Cortex of kidney (tissue), 1 donor: ENCODE measurements at places on chromosomes 7 and 10.

DNA sequence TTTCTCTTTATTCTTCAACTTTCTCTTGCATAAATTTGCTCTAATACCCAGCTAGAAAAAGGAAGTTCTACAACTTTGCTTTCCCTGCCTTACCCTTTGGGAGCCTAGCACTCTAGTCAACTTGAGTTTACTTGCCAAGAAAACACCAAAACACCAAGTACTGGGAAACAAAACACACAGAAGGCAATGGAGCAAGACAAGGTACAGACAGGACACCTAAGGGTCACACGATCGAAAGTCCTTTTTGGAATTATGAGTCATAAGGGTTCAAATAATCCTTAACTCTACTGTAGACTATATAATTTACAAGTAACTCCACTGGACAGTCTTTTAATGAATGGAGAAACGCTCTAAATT is 42.6 kb upstream of the ANAPC16 start:
- DNase-seq = no peak

- no peak for DNase-seq
Observed at GRCh38 chr10:71218046-71218650, 5.8 kb downstream of the UNC5B start.

- DNase-seq = no peak
Observed at GRCh38 chr10:110448682-110449418, 48.9 kb upstream of the DUSP5 start.

DNA sequence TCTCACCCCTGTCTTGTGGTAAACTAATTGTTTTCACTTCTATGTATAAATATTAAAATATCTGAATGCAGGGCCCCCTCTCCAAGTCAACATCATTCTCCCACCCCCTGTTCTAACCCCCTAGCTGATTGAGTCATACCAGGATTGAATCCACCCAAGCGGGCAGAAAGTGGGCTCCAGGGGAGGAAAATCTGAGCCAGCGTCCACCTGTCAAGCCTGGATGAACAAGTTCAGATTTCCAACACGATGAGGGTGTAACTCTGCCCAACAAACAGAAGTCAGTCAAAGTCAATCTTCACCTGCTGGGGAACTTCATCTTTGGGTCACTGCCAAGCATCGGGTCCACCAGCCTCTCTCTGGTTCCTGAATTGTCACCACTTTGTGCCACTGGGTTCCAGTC is 162.9 kb upstream of the CELF2 start:
- DNase-seq = no peak

GRCh38 chr10:103802081-103802480 is 53.3 kb downstream of the SH3PXD2A start:
- DNase-seq = no peak

- DNase-seq = no peak
Observed at GRCh38 chr7:3010161-3010560, 33.5 kb downstream of the CARD11 start.

- no peak for DNase-seq
Observed at GRCh38 chr10:112835944-112836451, 114.0 kb upstream of the TCF7L2 start.

DNA sequence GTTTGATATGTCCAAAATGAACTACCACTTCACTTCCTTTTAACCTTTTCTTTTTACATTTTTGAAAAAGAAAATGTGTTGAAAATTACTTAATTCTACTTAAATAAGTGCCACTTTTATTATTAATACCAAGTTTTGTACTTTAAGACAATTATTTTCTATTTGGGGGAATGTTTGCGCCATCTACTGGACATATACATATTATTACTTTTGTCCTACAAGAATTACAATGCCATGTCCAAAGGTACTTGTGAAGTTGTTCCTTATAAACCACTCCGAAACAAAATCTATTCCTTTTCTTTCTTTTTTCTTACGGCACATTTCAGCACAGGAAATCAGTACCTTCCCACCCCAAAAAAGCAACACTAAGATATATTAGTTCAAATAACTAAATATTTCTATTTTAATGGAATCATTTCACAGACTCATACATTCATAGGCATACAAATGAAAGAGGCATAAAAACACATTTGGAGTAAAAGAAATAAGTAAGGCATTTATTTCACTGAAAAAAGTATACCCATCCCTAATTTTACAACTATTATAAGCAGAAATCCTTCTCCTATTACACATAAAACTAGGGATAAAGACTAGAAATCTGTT is 169.9 kb downstream of the RNF133 start:
- no peak for DNase-seq

DNA sequence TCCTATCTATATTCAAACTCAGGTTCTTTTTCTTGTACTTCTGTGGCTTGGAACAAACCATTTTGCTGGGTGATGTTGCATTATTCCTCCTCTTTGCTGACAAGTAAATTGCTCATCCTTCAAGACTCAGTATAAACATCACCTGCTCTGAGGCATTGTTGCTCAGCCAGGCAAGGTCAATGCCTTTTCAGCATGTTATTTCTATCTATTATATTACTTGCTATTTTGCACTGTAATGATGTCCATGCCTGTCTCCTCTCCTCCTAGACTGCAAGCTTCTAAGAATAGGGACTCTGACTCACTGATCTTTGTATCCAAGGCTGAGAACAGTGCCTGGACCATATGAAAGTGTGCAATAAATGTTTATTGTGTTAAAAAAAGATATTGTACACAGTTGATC is 293.8 kb downstream of the RNLS start:
- no peak for DNase-seq

DNA sequence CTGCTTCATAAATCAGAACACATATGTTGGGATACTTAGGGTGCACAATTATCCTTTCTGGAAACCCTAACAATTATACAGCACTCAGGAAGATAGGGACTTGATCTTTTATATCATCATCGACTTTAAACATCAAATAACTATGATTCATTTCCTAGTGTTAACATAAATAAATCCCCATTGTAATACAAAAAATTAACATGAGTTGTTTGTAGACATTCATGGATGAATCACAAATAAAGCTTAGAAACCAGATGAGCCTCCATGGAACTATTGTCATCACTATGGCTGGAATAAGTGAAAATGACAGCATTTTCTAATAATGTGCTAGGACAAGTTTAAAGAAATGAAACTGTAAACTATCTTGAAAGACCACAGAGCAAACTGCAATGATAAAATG is 821.7 kb downstream of the GATA3 start:
- DNase-seq = no peak

- DNase-seq = no peak
Observed at GRCh38 chr7:28957751-28958234, 337 bp downstream of the TRIL start.

DNA sequence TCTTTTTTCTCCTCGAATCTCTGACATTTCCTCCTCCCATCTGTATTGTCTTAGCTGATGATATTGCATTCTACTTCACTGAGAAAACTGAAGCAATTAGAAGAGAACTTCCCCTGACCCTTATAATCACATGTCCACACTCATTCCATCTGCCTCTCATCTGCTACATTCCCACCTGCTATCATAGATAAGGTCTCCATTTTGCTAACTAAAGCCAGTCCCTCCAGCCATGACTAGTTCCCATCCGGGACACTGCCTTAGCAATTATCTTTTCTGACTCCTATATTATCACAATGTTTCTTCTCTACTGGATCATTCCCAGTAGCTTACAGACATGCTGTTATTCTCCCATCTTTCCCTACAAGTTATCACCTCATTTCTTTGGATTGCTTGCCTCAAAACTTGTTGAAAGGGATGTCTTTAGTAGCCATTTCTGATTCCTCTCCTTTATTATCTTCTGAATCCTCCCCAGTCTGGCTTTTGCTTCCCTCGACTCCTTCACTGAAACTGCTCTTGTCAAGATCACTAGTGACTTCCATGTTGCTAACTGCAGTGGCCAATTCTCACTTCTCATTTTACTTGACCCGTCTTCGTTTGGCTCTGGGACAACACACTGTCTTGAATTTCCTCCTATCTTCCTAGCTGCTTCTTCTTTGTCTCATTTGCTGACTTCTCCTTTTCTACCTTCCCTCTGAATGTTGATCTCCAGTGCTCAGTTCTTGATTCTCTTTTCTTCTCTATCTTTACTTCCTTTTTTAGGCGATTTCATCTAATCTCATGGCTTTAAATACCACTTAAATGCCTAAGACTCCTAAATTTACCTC is 35.9 kb downstream of the FZD1 start:
- DNase-seq = no peak

GRCh38 chr7:29547421-29547820 is 16.2 kb upstream of the PRR15 start:
- no peak for DNase-seq

DNA sequence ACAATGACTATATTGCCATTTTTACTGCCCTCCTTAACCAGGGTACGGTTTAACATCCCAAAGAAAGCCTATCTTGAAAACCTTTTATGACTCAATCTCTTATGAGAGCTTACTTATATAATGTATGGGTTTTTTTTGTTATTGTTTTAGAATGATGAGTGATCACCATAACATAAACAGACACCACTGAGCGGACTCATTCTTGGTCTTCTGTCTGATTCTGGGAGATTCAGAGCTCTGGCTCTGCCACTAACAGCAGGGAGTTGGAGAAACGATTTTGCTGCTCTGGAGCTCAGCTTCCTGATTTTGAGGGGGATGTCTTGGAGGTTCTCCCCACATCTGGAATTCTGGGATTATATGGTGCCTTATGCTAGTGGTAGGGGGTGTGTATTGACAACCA is 244.1 kb downstream of the FRMD4A start:
- no peak for DNase-seq

GRCh38 chr10:75049316-75050148 is 61.9 kb upstream of the SAMD8 start:
- DNase-seq = no peak

DNA sequence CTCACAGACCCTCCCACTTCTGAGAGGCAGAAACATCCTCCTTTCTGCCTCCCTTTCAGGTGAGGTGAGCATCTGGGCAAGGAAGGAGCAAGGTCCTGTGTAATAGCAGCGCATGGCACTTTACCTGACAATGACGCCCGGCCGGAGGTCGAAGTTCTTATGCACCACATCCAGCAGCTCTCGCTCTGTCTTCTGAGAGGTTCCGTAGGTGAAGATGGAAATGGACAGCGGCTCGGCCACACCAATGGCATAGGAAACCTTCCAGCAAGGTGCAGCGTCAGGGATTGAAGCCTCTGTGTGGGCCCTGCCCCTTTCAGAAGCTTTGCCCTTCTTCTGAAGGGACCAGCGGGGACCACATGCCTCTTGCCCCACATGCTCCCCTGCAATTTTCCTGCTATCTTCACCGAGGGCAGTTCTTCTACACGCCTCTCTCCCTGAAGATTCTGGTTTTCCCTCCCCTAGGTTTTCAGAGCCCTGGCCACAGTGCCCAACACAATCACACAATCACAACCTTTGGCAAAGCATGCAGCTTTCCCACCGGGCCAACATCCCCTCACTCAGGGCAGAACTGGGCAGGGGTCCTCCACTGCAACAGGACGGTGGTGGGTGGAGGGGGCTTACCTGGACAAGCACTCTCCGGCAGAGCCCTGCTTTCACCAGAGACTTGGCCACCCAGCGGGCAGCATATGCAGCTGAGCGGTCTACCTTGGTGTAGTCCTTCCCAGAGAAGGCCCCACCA is 14.9 kb downstream of the MAT1A start:
- no peak for DNase-seq

GRCh38 chr10:71436268-71437125 is 39.8 kb downstream of the CDH23 start:
- no peak for DNase-seq

DNA sequence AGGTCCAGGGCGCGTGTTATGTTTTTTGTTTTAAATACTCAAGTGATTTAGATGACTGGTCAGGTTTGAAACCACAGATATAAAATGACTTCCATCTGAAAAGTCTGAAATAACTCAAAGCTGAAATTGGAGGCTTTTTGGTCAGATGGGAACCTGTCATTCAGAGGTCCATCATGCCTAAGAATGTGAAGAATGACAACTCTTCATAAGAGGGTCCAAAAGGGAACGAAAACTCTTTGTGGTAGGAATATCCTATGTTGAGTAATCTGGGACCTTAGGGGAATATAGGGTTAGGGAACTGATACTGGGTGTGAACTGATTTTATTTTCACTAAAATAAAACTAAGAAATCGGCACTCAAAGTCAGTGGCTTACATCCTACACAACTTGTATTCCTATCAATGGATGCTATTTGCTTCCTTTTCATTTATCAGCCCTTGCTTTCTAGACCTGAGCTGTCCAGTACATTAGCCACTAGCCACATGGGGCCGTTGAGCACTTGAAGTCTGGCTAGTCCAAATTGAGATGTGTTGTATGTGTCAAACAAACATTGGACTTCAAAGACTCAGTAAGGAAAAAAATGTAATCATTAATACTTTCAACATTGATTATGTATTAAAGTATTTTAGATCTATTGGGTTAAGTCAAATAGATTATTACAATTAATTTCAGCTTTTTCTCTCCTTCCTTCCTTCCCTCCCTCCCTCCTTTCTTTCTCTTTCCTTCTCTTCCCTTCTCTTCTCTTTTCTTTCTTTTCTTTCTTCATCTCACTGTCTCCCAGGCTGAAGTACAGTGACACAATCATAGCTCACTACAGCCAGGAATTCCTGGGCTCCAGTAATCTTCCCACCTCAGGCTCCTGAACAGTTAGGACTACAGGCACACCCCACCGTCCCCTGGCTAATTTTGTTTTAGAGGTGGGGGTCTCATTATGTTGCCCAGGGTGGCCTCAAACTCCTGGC is 56.5 kb upstream of the KDM7A start:
- DNase-seq = no peak
